A172 (cell line): ENCODE measurements at places on chromosomes 5 and 9.
A peak's percentile ranks its signal among the peaks of the same experiment; 100 is the strongest.

GRCh38 chr5:154868702-154869101 is 10.3 kb downstream of the CNOT8 start:
- peak; percentile 16 for DNase-seq

DNA sequence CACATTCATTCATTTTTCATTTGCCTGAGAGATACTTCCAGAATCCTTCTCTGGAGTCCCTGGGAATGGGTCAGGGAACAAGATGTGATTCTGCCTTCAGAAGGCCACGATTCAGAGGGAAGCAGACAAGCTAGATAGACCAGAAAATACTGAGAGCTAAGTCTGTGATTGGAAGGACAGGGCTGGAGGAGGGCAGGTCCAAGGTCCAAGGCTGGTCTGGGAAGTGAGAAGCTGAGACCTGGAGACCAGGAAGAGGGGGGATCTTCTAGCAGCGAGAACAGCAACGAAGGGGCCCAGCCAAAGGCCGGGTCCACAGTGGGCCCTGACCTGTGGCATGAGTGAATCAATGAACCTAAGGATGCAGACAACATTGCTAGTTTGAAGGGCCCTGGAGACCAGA is 4.1 kb upstream of the IER5L start:
- DNase-seq, result no peak

DNA sequence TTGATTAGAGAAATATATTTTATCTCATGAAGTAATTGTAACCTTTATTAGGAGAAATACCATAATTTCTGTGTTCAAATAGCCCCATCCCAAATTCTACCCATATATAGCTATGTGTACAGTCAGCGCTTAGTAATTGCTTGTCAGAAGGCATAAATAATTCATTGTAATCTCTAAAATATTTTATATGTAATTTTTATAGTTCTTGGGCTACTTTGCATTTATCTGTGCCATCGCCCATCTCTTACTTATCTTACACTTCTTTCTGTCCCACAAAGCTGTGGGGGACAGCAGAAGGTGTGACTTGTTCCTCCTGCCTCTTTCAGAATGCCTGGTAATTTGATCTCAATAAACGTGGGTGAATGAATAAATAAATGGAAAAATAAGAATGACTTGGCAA is 5.5 kb downstream of the ADAMTSL1 start:
- peak; percentile 38 for DNase-seq

- DNase-seq, result no peak
These were observed 39.5 kb downstream of the CXXC5 start for GRCh38 chr5:139687656-139688055.

GRCh38 chr5:119367502-119368237 is 11.9 kb downstream of the TNFAIP8 start:
- DNase-seq, result peak; percentile 39

- peak; percentile 94 for DNase-seq
These were observed 26.2 kb upstream of the ACOT12 start for GRCh38 chr5:81420039-81420667.

- no peak for DNase-seq
These were observed 5.4 kb downstream of the RAD17 start for GRCh38 chr5:69374911-69375446.

DNA sequence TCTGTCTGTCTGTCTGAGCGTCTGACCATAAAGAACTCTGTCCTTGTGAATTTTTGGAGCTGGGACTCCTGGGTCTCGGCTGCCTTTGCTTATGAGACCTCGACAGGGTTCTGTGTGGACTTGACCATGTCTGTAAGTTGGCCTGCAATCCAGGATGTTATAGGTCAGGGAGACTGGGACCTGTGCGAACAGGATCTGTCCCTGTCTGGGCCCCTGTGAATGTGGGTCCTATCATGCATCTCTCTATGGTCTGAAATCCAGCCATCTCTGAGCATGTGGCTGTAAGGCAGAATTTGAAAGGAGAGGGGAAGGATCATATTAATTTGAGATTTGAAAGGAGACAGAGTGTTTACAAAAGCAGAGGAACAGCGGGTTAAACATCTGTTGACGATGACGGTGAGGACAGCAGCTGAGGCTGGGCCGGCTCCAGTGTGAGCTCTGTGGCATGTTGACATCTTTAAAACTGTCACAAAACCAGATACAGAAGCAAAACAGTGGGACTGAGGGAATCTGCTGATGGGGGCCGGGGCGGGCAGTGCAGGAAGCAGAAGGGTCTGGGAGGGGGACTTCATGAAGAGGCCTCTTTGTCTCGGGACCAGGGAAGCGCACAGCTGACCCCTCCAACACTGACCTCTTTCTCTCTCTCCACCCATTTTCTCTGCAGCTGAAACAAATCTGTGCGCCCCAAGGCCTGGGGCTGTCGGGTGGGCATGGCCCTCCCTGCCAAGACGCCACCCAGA is 19.1 kb upstream of the MVB12B start:
- no peak for DNase-seq

GRCh38 chr5:84393969-84394368 is 9.3 kb upstream of the EDIL3 start:
- DNase-seq, result peak; percentile 85

- peak; percentile 38 for DNase-seq
These were observed 73.6 kb upstream of the ALDH1B1 start for GRCh38 chr9:38318759-38319495.

GRCh38 chr5:153623751-153624450 is 133.4 kb downstream of the GRIA1 start:
- peak; percentile 56 for DNase-seq

DNA sequence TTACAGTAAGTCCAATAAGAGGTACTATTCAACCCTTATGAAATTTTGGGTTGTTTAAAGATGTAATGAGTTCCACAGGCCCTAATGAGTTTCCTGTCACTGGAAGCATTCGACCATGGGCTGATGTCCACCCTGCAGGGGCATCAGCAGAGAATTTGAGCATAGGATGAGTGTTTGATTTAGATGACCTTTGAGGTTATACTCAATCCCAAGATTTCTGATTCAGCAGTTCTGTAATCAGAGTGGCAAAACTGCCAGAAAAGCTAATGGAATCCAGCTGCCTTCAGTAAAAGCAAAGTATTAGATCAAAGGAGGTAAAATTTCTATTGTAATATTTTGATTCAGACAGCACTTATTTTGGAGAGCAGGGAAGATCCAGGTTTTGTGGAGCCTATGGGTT is 68.3 kb downstream of the COX7C start:
- no peak for DNase-seq

GRCh38 chr5:126354012-126354857 is 69.0 kb upstream of the GRAMD2B start:
- DNase-seq, result peak; percentile 98

DNA sequence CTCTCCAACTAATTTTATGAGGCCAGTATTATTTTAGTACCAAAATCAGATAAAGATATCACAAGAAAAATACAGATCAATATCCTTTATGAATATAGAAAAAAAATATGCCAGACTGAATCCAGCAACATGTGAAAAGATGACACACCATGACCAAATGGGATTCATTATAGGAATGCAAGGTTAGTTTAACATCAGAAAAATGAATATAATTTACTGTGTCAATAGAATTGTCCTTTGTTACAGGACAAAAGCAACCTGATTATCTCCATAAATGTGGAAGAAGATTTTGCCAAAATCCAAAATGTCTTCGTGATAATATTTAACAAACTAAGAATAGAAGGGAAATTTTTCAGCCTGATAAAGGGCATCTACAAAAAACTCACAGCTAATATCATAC is 66.4 kb upstream of the DAB2 start:
- DNase-seq, result no peak

DNA sequence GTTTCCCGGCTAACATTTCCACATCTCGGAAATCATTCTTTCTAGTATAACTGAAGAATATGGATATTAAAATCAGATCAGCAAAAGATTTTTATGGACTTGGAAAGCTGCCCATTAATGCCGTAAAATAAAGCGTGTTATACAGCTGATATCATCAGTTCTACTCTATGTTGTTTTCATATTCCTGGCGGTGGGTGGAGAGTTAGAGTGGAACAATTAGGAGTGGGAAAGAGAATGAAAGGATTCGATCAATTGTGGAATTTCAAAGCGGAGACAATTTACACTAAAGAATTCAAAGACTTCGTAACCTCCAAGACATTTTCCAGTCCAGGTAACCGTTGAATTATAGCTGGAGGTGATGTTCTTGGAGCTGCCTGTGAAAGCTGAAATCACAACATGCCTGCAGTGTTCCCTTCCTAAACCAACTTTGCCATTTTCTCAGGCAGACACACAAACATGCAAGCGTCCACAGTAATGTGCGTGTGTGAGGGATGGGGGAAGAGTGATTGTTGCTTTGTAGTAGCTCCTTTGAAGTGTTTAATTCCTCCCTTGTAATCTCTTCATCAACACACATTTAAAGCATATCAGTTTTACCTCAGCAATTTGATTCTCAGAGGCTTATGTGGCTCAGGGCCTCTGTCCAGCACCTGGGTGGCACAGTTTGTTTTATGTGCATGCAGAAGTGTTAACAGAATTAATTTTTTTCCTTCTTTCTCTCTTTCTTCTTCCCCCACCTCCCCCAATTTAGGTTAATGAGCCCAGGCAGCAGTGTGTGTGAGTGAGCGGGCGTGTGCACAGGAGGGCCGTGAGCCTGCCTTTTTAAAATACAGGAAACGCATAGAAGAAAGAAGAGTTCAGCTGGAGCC is 544.1 kb downstream of the RAB3C start:
- peak; percentile 23 for DNase-seq

GRCh38 chr5:113050721-113051382 is 74.3 kb downstream of the DCP2 start:
- peak; percentile 83 for DNase-seq

GRCh38 chr5:5335700-5336264 is 86.7 kb upstream of the ICE1 start:
- DNase-seq, result peak; percentile 93

- DNase-seq, result no peak
These were observed 212.0 kb downstream of the DMRT2 start for GRCh38 chr9:1261879-1262766.

GRCh38 chr5:111776913-111777781 is 20.2 kb upstream of the NREP start:
- no peak for DNase-seq

GRCh38 chr9:126925876-126926275 is 11.3 kb downstream of the RALGPS1 start:
- no peak for DNase-seq

DNA sequence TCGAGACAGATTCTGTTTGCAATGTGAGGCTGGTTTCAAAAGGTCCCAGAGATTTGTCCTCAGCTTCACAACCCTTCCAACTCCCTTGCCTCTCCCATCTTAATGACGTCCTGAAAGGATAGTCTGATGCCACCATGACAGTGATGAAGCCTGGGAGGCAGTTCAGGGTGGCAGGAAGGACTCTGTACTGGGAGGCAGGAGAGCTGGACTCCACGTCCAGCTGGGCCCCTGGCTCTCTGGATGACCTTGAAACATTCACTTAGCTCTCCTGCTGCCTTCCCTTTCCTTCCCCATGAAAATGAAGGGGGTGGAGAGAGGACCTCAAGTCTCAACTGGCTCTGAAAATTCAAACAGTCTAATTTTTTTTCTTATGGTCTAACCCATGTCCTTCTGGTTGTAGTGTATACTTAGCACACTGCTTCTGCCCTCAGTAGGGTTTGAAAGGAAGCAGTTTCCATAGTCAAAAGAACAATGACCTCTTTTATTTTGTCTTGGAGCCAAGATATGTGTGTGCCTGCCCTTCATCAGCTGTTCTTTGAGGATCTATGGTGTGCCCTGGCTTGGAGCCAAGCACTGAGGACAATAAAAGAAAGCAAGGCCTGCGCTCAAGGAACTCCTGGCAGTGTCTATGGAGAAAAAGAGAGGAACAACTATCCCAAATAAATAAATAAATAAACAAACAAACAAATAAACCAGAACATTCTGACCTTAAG is 188.3 kb downstream of the GRIA1 start:
- no peak for DNase-seq
